ENCODE measurements at places on chromosomes 4 and X.

DNA sequence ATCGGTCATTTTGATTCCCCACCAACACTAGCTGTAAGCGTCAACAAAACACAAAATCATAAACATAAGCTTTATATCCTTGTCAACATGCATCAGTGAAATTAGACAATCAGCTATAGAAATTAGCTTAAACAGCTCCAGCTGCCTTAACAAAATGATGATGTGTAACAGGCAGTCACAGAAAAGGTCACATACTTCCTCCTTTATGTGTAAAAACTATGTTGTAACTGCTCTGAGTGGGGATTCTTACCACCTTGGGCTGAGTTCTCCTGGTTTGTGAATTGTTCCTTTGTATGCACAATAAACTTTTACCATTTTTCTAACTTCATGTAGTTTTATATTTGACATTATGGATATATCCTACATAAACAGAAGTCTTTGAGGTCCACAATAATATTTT is 73.9 kb upstream of the MAP9 start:
- no peak for DNase-seq

DNA sequence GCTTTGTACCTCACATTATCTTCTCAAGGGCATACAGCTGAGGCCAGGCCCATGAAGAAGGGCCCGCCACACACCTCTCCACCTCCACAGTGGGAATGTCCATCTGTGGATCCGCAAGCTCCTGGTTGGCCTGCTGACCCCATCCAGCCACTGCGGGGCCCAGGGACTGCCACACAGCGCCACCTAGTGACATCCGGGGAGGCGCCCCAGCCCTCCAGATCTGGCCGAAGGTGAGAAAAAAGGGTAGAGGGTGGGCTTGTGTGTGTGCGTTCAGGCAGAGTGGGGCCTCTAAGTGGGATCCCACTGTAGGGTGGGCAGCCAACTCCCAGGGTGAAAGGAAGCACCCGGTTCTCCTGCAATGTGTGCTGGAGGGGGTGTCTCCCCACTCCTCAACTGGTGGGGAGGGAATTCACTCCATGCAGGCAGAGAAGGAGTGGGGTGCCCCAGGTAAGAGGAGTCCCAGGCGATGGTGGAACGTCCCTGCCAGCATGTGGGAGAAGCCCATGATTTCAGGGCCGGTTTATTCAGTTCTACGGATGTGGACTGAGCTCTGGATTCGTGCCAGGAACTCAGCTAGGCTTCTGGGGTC is 117.3 kb downstream of the ENPP6 start:
- peak; percentile 5 for DNase-seq

DNA sequence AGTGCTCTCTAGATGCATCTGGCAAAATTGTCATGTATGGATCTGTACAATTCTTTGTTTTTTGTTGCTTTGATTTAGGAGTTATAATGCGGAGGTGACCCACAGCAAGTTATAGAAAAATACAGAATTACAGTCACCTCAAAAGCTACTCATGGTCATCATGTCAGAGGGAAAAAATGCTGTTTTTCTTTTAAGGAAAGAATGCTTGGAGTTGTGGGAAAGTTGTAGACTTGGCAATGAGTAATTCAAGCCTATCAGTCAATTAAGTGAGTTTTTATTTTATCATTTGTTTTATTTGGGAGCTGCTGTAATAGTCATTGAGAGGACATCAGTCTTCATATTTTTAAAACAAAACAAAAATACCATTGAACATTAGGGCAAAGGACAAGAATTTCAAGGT is 16.4 kb downstream of the FHL1 start:
- no peak for DNase-seq

DNA sequence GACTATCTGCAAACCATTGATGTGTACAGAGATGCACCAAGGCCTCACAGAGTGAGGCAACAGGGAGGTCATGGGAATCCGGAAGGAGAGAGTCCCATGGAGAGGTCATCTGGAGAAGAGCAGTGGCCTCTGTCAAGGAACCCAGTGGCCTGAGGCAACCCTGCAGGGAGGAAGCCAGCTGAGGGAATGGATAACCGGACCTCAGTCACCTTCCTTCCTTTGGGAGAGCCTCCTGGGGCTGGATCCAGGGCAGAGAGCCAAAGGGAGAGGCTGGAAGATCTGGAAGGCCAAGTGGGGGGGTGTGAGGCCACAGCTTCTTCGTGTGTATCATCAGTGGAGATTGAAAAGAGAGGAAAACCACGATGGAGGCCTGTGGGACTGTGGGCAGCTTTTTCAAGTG is 24.3 kb upstream of the CD38 start:
- DNase-seq: no peak

- DNase-seq: no peak
Measured at GRCh38 chrX:136219893-136220292, 31.3 kb downstream of the MAP7D3 start.

GRCh38 chr4:101366331-101366730 is 19.0 kb upstream of the PPP3CA start:
- no peak for DNase-seq

- no peak for DNase-seq
Measured at GRCh38 chrX:117808426-117808825, 308.2 kb downstream of the KLHL13 start.

DNA sequence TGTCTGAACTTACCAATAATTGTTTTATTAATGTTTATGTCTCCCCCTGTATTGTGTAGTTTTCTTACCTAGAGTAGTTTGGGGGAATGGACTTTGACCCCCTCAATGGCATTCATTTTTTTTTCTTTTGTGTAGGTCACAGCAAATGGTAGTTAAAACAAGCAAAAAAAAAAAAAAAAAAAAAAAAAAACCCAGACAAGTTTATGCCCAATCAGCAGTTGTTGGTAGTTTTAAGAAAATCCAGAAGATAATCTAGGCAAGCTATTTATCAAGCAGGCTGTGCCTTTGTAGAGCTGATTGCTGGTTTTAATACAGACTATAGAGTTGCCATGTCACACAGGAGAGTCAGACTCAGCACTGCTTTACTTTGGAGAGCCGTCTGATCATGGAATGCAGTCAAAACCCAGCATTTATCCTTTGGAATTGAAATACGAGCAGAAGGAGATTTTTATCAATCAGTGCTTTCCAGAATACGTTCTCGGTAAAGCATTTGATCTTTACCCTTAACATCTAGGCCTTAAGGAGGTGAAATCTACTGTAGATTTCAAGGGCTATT is 16.6 kb downstream of the DCUN1D4 start:
- no peak for DNase-seq

All from amygdala (tissue), 56 donors.